IgD-negative memory B cell (primary cell): ENCODE measurements at places on chromosomes 3 and 15. TPM values are rescaled to one million over a fixed set of nuclear protein-coding genes. Genes with fewer than 3 reads are reported as not detected.

CCR4 gene
- not detected for polyA plus RNA-seq

RPS17 gene
- 1,332 TPM for polyA plus RNA-seq

FHIT gene
- polyA plus RNA-seq: 17.3 TPM

OXTR gene
- 0.14 TPM for polyA plus RNA-seq

SLC27A2 gene
- polyA plus RNA-seq: 0.83 TPM
